ENCODE measurements at places on chromosomes 13 and 19. TPM values are rescaled to one million over a fixed set of nuclear protein-coding genes. Genes with fewer than 3 reads are reported as not detected.

The MAST1 gene
- 0.65 TPM for total RNA-seq

The GIPR gene
- total RNA-seq, result 6.9 TPM

The TBC1D17 gene
- total RNA-seq, result 48.0 TPM

The FBXO27 gene
- 15.3 TPM for total RNA-seq

The IL11 gene
- not detected for total RNA-seq

The CLEC11A gene
- total RNA-seq, result 5.1 TPM

The ZNF813 gene
- total RNA-seq, result 0.75 TPM

The FAM216B gene
- 0.22 TPM for total RNA-seq

The ADM5 gene
- total RNA-seq, result 0.19 TPM

The FGF21 gene
- not detected for total RNA-seq

The IZUMO2 gene
- total RNA-seq, result not detected

The TINCR gene
- total RNA-seq, result 0.16 TPM

The EHD2 gene
- total RNA-seq, result 42.6 TPM

The PROZ gene
- not detected for total RNA-seq

The ZNF835 gene
- total RNA-seq, result 2.6 TPM

The C1QTNF9B gene
- total RNA-seq, result 0.48 TPM

The NFIX gene
- total RNA-seq, result 123 TPM

The RPS19 gene
- total RNA-seq, result 548 TPM

The CCDC97 gene
- total RNA-seq, result 17.0 TPM

The IGFL2 gene
- total RNA-seq, result not detected

All from cardiac septum (tissue), 1 donor.